ENCODE measurements at places on chromosomes 12 and 14.

DNA sequence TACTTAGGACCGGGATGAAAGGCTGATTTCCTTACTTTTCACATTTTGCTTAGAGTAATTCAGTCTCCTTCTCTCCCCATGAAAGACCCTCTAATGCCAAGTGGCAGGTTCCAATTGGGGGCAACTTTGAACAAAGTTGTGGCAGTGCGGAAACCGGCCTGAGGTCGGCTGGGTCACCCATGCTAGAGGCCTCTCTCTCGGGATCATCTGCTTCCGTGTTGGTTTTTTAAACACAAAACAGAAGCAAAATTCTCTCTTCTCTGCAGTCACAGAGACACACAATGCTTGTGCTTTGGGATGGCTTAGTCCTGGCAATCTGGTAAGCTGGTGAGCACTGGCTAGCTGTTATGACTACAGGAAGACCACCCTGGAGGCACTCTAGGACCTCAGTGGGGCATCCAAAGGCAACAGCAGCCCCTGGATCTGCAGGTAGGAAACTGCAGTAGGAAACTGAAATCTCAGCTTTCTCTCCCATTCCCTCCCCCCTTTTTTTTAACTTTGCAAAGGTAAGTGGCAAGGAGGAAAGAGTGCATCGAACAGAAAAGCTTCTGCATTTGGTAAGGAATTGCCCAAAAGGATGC lies 102.1 kb downstream of the BCL11B start:
- DNase-seq = no peak

- no peak for DNase-seq
Measured at GRCh38 chr12:64445490-64445889, 6.4 kb upstream of the TBK1 start.

DNA sequence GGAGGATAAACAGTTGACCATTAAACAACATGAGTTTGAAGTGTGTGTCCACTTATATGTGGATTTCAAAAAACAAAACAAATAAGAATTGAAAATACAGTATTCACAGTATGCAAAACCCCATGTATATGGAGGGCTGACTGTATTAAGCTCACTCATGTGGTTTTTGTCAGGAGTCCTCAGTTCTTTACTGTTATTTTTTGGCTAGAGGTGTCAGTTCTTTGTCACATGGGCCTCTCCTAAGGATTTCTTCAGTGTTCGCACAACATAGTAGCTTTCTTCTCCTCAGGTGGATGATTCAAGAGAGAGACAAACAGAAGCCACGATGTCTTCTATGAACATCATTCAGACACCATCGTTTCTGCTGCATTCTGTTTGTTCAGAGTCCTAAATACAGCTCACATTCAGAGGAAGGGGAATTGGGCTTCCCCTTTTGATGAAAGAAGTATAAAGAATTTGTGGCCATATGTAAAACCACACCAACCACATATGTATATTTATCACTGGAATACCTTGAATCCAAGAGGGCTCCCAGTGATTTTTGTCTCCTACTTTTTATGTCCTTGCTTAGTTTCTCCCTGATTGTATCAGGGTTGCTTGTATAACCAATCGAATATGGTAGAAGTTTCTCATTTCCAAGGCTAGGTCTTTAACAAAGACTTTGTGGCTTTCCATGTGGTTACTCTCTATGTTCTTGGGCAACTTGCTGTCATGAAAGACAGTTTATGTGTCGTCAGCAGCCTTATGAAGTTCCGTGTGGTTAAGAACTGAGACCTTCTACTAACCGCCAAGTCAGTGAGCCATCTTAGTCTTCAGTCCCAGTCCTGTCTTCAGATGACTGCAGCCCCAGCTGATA lies 18.9 kb downstream of the MNAT1 start:
- DNase-seq = no peak

DNA sequence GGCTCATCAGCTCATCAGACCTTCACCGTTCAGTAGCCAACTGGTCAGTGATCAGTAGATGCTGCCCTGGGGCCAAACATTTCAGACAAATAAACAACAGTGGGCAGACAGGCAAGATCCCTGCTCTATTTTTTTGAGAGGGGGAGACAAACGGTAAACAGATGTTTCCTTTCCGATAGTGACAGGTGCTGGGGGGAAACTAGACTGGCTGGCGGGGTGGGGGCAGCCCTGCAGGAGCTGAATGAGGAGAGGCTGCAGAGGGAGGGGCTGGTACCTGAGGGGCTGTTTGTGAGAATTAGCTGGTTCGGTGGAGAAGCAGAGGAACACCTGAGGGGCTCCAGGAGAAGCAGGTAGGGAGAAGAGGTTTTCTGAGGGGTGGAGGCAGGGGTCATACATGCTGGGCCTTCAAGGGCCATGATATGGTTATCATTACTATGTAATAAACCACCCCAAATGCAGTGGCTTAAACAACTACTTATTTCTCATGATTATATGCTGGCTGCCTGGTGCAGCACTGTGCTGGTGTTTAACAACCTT lies 8.2 kb upstream of the GOLGA3 start:
- DNase-seq = no peak

DNA sequence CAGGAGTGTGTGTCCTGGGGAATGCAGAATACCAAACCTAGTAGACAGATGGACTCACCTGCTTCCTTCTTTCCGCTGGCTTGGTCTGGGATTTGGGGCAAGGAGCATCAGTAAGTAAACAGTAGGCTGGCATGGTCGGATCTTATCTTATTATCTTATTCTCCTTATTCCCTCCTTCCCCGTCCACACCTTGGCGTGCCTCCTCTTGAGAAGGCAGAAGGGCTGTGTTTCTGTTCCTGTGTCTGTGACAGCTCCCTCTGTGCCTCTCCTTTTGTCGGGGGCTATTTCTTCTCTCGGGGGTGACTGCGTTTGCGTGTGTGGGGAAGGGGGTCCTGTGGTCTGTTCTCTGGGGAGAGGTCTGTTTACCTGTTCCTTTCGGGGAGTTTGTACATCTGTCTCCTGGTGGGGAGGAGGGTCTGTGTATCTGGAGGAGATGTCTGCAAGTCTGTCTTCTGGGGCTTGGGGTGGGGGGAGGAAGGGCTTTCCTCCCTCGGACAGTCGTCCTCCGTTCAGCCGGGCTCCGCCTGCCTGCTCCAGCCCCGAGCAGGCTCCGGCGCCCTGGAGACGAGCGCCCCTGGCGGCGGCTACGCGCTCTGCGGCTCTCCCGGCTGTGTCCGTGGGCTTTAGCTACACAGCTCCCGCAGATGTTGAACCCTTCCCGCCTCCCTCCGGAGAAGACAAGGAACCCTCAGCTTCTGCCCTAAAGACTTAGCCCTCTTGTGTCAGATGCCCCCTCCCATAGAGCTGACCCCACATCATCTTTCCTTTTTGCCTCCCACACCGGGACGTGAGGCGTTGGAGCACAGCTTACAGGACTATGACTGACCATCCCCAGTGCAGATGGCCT lies 4.4 kb downstream of the KRT86 start:
- DNase-seq = peak; percentile 71

GRCh38 chr14:77281852-77282410 lies 10.9 kb upstream of the NGB start:
- DNase-seq = no peak

GRCh38 chr14:94966344-94966743 lies 191.0 kb downstream of the DICER1 start:
- no peak for DNase-seq

GRCh38 chr12:3746758-3747157 lies 6.2 kb downstream of the CRACR2A start:
- no peak for DNase-seq

DNA sequence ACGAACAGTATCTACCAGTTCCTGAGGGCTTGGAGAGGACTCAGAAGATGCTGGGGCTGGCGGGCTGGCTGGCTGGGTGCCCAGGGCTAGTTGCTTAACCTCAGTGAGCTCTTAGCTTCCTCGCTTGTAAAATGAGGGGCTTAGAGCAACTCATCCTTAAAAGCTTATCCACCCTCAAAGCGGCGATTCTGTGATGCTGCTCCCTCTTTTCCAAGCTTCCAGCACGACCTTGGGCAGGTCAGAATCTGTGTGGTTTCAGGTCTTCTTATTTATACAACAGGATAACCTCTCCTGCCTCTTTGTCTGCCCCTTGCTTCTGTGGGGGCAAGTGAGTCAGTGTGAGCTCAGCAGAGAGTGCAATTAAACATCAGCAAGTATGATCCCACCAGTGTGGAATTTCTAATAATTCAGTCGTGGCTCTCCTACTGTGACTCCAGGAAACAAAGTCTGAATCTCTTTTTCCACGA lies 281.8 kb downstream of the KSR2 start:
- peak; percentile 93 for DNase-seq

DNA sequence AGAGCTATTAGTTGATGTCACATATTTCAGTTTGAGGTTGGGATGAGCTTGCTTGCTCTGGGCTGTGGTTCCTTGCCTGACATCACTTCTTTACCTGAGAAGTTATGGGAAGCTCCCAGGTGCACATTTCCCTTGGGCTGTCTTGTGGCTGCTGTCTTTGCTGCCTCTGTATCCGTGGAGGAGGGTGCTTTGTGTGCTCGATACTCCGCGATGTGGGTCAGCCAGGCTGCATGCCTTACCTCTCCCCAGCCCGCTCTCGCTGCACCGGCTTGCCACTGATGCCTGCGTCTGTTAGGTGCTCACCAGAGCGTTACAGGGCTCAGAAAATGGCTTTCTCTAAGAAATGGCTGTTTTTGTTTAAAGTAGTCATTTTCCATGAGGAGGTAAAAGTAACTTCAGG lies 19.6 kb downstream of the PELI2 start:
- no peak for DNase-seq

DNA sequence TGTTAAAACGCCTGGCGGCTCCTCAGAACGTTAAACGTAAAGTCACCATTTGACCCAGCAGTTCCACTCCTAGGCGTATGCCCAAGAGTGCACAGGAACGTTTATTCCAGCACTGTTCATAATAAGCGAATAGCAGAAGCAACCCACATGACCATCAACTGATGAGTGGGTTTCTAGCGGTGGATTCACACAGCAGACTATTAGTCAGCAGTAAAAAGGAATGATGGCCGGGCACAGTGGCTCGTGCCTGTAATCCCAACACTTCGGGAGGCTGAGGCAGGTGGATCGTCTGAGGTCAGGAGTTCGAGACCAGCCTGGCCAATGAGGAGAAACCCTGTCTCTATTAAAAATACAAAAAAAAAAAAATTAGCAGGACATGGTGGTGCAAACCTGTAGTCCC lies 22.4 kb upstream of the FBRSL1 start:
- DNase-seq = no peak

DNA sequence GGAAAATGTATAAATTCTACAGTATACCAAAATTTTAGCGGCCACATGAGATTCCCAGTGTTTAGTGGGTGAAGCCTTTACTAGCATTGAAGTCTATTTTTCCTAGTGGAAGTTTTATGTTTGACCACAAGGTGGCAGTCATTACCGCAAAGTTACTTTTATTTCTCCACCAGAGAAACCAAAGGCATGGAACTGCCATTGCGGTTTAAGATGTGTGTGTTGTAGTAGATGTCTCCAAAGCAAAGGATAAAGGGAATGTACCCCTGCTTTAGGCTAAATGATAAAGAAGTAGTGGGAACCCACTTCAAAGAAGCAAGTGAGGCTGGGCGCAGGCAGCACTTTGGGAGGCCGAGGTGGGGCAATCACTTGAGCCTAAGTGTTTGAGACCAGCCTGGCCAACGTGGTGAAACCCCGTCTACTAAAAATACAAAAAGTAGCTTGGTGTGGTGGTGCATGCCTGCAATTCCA lies 140.5 kb downstream of the PRKCH start:
- peak; percentile 77 for DNase-seq

DNA sequence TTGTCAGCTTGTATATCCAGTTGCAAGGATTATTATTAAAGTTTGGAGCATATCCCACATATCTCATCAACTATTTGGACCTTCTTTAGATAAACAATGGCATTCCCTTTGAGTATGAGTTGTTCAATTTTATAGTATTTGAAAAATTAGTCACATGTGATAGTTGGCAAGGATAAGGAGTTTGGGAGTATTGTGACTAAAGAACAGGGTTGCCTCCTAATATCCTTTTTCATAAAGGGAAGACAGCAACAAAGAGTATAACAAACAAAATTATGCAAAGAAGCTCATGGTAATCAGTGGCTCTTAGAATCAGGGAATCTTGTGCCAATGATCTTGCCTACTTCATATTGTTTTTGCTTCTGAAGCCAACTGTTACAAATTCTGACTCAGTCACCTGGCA lies 31.2 kb upstream of the KCNH5 start:
- no peak for DNase-seq

DNA sequence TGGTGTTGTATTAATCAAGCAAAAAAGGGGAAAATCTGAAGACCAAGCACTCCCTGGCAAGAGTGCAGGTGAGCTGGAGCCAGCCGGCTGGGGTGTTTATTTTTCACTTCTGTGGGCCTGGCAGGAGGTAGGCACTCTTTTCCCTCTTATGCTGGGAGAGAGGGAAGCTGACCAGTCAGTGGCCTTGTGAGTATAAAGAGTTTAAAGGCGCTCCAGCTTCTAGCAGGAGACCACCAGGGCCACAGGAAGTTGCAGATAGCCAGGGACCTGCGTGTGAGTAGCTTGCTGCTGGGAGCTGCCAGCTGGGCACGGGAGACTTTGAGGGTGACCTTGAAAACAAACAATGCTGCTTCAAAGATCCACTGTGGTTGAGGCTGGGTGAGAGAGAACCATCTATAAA lies 217.4 kb upstream of the PWP1 start:
- no peak for DNase-seq

- peak; percentile 98 for DNase-seq
Measured at GRCh38 chr12:67434671-67435370, 165.7 kb downstream of the CAND1 start.

DNA sequence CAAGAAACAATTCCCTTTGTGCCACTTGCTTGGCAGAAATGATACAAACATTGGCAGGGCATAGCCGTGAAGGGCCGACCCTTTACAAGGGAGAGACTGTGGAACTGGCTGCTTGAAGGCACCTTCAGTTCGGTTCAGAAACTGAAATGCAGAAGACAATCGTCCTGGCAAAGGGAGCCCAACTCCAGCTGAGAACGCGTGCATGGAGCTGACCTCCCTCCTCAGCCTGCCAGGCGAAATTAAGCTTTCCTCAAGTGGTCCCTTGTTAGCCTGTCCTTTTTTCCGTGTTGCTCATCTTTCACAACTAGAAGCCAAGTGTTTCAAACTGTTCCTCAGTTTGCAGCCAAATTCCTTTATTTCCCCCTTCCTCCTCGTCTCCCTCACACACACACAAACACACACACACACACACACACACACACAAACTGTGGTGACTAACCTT lies 8.1 kb downstream of the LGR5 start:
- DNase-seq = no peak

DNA sequence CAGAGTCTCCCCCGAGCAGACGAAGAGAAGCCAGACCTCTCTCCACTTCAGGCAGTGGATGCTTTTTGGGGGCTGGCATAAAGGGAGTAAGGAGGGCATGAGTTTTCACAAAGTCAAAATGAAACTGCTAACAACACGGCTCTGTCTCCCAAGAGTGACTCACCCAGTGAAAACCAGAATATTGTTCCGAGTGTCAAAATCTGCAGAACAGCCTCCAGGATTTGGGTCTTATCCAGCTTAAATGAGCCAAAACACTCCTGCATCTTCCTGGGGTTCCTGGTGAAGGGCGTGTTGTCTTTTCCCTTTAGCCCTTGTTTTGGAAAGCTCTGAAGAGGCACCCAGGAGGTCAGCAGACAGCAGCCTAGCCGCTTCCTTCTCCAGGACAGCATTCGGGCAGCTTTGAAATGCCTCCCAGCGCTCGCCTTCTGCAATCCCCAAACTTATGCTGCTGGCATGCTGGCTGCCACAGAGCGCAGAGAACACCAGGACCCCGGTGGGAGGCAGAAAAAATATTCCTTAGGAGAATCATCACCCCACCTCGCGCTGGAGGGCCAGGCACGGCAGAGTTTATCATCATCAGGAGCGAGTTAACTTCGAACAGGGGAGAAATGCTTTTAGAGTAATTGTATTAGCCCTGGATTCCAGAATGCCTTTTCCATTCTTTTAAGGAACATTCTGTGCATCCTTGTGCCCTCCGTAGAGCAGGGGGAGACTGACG lies 117.7 kb upstream of the NCOR2 start:
- DNase-seq = peak; percentile 80
